ENCODE measurements at places on chromosomes 5 and 9.

- DNase-seq = no peak
Observed at GRCh38 chr5:81843845-81844244, 92.9 kb upstream of the SSBP2 start.

DNA sequence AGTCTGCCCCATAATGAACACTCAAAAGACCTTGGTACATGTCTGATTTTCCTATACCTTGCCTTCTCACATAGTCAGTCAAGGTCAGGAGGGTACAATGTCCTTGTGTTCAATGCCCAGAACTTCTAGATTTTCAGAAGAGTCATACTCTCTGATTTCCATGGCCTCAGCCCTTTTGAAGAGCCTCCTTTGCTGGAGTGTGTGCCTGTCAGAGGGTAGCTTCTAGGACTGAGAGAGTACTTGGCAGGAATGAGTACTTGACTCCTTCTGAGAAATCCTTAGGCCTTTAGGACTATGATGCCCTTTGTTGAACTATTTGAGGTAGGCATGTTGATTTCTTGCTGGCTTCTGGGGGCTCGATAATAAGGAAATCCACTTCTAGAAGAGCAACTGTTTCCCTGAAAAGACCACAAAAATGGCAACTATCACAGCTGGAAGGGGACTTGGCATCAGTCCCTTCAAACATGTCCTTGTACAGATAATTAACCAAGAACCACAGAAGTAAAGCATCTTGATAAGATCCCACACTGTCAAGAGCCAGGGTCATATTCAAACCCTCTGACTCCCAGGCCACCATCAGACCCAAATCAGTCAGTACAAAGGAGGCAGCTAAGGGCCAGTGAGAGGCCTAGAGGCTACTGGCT is 10.6 kb upstream of the MEGF9 start:
- DNase-seq = no peak

GRCh38 chr5:129960831-129961230 is 56.6 kb downstream of the CHSY3 start:
- no peak for DNase-seq

GRCh38 chr5:180119031-180119902 is 47.7 kb upstream of the RNF130 start:
- no peak for DNase-seq

GRCh38 chr5:127428276-127428675 is 89.2 kb upstream of the PRRC1 start:
- no peak for DNase-seq

Data from stimulated activated naive CD4-positive, alpha-beta T cell treated with Interleukin-2 at 50 U/mL for 16 hours (primary cell).